ENCODE measurements at places on chromosomes 3 and 15. TPM values are rescaled to one million over a fixed set of nuclear protein-coding genes. Genes with fewer than 3 reads are reported as not detected.

DNA sequence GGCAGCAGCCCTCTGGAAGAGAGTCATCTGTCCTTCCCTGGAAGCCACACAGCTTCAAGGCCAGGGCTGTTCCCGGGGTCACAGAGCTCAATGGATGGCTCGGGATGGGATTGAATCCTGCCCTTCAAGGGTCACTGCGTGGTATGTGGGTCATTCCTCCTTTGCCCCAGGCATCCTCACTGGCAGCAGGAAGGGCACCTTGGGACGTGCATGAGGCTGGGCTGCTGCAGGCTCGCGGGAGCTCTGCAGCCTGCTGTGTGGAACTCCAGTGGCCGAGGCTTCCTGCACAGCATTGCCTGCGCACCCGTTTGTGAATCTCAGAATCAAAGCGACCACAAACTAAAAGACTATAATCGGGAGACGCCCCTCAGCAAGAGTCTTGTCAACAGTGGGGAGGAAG lies 60.7 kb downstream of the PCSK6 start:
- no peak for DNase-seq

CD200 gene
- 1.7 TPM for total RNA-seq

GORASP1 gene
- 40.1 TPM for total RNA-seq

DNA sequence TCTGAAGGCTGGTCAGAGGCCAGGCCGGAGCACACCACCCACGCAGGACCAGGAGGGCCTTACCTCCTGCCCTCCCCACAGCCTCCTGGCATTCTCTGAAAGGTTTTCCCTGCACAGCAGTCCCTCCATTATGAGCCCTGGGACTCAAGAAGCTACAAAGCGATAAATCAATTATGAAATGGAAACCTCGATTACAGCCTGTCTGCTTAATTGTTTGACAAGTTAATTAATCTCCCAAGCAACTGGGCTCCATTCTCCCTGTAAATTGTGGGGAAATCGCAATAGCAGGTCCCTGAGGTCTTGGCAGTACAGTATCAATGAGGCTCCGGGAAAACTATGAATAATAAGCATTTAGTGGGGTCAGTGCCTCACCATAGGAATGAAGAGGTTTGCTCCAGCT lies 683.5 kb downstream of the NTRK3 start:
- no peak for DNase-seq

MINAR1 gene
- 0.37 TPM for total RNA-seq

GRCh38 chr3:79761441-79761840 lies 6.4 kb downstream of the ROBO1 start:
- DNase-seq: no peak

DNA sequence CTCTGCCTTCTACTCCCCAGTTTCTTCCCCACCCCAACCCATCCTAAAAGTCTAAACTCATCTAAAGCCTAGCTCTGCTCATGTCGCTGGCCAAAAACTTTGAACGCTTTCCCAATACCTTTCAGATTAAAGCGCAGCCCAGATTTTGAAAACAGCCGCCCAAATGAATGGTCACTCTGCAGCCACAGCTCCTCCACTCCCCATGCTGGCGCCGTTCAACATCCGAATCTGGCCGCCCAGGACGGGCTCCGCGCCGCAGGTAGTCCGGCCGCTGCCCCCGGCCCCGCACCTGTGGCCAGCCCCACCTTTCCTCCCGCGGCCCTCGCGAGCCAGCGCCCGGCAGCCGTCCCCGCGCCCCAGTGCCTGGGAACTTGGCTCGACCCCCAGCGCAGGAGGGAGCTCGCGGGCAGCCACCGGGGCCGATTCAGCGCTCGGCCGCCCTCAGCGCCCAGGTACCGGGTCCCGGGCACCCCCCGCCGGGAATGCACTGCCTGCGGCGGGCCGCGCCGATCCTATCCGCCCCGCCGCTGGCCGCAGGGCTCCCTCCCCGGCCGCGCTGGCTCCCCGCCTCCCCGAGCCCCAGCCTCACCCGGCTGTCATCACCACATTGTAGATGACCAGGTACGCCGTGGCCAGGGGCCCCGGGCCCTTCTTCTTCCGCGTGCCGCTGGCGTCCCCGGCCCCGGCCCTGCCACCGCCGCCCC lies 417 bp downstream of the HACD2 start:
- DNase-seq: peak; percentile 13

FBXW12 gene
- total RNA-seq: not detected

- DNase-seq: no peak
These were observed 469.6 kb downstream of the MAGI1 start for GRCh38 chr3:65569129-65569528.

- no peak for DNase-seq
These were observed 246.9 kb upstream of the THRB start for GRCh38 chr3:24741506-24741905.

- DNase-seq: no peak
These were observed 381.8 kb downstream of the NAALADL2 start for GRCh38 chr3:175240921-175241320.

DNA sequence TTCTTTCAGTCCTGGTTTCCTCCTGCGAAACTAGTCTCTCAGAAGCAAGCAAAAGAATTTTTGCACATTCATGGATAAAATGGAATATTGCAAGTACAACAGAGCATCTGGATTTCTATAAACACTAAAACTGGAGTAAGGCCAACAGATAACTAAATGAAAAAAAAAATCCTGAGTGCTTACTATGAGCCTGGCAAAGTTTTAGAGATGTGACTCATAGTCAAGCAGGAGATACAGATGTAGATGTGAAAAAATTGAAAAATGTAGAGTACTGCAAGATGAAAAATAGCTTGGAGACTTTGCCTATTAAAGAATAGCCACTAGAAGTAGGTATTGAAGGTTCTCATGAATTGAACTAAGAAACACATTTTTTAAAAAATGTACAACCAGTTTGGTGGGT lies 397.4 kb downstream of the OTOL1 start:
- DNase-seq: no peak

DNA sequence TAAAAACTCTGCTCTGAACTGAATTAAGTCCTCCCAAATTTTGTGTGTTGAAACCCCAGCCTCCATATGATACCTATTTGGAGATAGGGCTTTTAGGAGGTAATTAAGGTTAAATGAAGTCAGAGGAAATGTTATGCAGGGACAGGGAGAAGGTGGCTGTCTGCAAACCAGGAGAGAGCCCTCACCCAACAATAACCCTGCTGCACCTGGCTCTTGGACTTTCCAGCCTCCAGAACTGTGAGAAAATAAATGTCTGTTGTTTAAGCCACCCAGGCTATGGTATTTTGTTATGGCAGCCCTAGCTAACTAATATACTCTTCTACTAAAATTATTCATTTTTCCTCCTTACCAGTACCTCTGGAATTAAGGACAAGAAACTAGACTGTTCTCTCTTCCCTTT lies 79.5 kb downstream of the MEIS2 start:
- DNase-seq: no peak

POTEB gene
- not detected for total RNA-seq

ZBTB20 gene
- 61.2 TPM for total RNA-seq

DNA sequence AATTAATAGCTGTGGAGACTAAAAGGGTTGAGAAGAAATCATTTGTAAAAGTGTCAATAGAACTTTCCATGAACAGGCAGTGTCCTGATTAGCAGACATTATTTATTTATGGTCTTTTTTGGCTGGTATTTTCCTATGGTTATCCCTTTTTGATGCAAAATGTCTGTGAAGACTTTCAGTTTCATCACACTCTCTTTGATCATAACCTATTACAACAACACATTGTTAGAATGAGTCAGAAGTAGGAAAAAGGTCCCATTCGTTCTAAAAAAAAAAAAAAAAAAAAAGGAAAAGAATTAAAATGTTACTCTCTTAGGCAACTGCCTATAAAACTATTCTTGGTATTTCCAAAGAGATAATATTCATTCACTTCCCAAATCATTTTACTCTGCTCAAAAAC lies 62.1 kb downstream of the SLC49A4 start:
- DNase-seq: no peak

CLRN1 gene
- total RNA-seq: not detected

- no peak for DNase-seq
These were observed 71.5 kb downstream of the SSR3 start for GRCh38 chr3:156483426-156483825.

ARNT2 gene
- total RNA-seq: not detected

ATP13A5 gene
- not detected for total RNA-seq

ANKDD1A gene
- total RNA-seq: 3.0 TPM

GRCh38 chr3:79846148-79846933 lies 78.5 kb upstream of the ROBO1 start:
- DNase-seq: no peak

DNA sequence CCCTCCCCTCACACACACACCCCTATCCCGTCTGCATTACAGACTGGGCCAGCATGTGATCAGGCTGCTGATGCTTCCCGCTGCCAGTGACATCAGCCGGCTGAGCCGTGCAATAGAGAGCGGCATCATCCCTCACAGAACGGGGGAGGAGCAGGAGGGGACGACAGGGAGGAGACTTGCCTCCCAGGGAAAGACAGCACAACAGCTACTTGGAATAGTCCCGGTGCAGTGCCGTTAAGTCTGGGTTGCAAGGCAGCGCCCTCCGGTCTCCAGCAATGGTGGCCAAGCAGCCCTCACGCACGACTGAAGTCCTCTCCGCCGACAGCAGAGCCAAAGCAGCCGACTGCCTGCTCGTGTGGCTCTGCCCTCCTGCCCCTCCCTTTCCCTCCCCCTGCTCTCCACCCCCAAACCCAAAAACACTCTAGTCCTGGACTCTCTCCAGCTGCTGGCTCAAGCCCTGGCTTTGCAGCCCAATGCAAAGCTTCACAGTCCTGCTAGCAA lies 31.5 kb upstream of the RPS17 start:
- no peak for DNase-seq

DNA sequence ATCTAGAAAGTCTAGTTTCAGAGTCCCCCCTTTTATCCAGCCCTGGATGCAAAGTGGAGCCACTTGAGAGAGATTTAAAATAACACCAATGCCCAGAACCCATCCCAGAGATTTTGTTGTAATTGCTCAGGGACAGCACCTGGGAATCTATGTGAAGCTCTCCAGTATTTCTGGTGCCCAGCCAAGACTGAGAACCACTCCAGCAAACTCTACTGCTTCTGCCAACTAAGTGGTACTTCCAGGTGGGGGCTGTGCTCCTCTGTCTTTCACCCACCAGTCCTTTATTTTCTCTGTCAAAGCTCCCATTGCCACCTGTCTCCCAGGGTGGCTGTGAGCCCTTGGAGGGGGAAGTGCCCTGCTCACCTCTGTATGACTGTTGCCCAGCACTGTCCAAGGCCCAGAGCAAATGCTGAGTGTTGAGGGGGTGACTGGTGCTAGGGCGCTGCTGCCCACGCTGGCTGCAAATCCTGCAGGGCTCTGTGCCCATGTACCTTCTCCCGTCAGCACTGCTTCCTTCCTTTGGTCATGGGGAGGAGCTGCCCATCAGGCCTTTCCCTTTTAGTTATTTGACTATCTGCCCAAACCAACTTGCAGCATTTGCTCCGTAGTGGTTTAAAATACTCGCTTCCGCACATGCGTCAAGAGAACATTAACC lies 9.4 kb downstream of the CLSTN2 start:
- DNase-seq: no peak

GRCh38 chr15:67063689-67064606 lies 1.5 kb upstream of the SMAD3 start:
- no peak for DNase-seq

GRCh38 chr3:11084098-11084497 lies 70.2 kb upstream of the HRH1 start:
- DNase-seq: no peak

DNA sequence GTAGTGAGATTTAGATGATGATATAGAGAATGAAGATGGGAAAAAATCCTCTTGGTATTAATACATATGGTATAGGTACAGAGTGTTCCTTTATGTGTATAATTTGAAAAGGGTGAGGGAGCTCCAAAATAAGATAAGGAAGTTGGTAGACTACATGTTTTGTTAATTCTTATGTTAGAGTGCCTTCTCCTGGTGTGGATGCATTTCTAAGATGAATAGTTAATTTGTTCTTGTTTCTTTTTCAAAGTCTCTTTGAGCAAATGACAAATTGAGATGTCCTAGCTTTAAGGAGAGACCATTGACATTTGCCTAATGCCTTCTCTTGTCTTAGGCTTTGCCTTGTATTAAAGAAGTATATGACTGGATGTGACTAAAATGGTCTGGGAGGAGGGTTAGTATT lies 34.1 kb downstream of the AKAP13 start:
- DNase-seq: no peak

- no peak for DNase-seq
These were observed 13.2 kb downstream of the PLA2G4B start for GRCh38 chr15:41851755-41852370.

GOLGA8N gene
- 6.3 TPM for total RNA-seq

DNA sequence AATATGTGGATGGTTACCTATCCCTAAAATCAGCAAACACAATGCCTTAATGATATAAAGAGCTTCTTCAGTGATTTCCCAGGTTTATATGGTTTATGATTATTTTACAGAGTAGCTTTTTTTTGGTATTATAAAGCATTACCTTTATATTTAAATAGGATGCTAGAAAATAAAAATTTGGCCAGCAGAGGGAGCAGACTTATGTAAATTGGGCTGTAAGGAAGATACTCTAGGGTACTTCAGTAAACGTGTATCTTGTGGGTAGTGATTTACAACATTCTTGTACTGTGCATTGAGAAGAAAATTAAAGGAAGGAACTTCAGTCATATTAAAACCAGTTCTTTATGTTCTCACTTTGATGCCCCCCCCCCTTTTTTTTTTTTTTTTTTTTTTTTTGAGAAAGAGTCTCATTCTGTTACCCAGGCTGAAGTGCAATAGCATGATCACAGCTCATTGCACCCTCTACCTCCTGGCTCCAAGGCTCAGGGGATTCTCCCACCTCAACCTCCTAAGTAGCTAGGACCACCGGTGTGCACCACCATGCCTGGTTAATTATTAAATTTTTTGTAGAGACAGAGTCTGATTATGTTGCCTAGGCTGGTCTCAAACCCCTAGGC lies 167.9 kb downstream of the BBX start:
- DNase-seq: no peak

NR1I2 gene
- total RNA-seq: not detected

TGM4 gene
- total RNA-seq: not detected

DNAJA4 gene
- total RNA-seq: 28.0 TPM

DNA sequence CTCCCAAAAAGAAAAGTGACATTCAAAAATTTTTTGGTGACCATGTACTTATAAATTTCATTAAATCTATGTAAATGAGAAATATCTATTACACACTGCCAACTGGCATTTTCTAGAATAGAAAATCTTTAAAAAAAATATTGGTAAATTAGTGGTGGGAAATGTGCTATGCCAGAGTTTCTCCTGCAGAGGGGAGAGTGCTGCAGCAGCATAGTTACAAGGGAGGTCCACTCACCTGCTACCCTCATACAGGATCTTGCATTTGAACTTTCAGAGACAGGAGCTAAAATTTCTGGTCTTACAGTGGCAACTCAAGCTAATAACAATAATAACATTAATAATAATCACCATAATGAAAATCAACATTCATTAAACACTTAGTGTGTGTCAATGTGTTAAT lies 459.6 kb downstream of the NSUN3 start:
- no peak for DNase-seq

- DNase-seq: no peak
These were observed 60.5 kb downstream of the IGF2BP2 start for GRCh38 chr3:185764163-185764979.

GRCh38 chr3:108887121-108887520 lies 64.5 kb downstream of the TRAT1 start:
- DNase-seq: no peak

LRRC58 gene
- total RNA-seq: 15.4 TPM

- DNase-seq: no peak
These were observed 722 bp downstream of the STRA6 start for GRCh38 chr15:74201710-74202420.

GRCh38 chr3:145182196-145182911 lies 978.6 kb downstream of the PLOD2 start:
- no peak for DNase-seq

ITGB5 gene
- total RNA-seq: 3.1 TPM

- no peak for DNase-seq
These were observed 82.9 kb downstream of the THBS1 start for GRCh38 chr15:39663704-39664250.

NANOGP8 gene
- not detected for total RNA-seq

GRCh38 chr15:67820992-67821783 lies 4.1 kb upstream of the SKOR1 start:
- DNase-seq: no peak
